ENCODE measurements at places on chromosomes 4 and X.

DNA sequence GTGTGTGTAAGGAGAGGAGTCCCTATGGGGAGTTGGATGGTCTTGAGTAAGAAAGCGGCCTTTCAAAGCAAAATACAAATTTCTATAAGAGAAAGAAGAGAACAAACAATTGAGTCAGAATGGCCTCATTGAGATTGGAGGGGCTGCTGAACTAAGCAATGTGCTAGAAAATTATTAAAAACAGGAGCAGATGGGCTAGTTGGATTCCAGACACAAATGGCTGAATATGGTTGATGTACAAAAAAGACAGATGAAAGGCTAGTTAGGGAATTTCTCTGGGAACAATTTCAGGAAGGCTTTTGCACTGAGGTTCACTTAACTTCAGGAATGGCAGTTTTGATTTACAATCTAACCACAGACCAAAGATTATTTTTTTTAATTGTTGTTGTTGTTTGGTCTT lies 1806.8 kb upstream of the TENM3 start:
- DNase-seq = no peak

GRCh38 chr4:123555807-123556273 lies 159.2 kb downstream of the SPRY1 start:
- no peak for DNase-seq

- DNase-seq = no peak
Measured at GRCh38 chr4:145498430-145498829, 16.8 kb downstream of the SMAD1 start.

- DNase-seq = no peak
Measured at GRCh38 chr4:177064116-177064515, 245.6 kb upstream of the NEIL3 start.

GRCh38 chr4:105714932-105715331 lies 6.3 kb downstream of the GSTCD start:
- no peak for DNase-seq

- no peak for DNase-seq
Measured at GRCh38 chrX:113833096-113834055, 750.5 kb upstream of the HTR2C start.

- no peak for DNase-seq
Measured at GRCh38 chr4:79917246-79917645, 155.8 kb downstream of the ANTXR2 start.

DNA sequence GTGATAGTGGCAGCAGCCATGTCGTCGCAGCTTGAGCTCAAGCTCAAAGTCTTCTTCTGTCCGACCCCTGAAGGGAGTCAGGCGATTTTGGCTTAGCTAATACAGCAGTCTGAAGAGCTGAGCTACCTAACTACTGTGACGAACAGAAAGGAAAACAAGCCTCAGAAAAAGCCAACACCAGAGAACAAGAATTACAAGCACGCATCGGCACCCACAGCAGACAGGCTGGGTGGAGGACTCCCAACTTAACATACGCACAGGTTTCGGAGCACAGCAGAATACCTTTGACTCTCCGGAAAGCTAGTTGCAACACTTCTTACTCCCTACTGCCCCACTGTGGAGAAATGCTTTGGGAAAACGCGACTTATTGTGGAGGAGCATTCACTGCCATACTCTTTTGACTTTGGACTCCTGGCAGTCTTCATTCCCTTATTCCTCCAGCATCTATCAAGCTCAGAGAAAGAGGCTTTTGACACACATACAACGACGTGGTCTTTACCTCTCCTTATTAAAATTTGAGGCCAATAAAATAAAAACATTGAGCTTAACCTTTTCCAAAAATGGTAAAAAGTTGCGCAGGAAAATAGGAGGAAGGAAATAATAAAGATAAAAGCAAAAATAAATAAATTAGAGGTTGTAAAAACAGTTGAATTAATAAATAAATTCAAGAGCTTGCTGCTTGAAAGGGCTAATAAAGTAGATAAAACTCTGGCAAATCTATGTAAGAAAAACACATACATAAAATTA lies 41.3 kb upstream of the GPC3 start:
- no peak for DNase-seq

- peak; percentile 69 for DNase-seq
Measured at GRCh38 chr4:39043861-39044363, 11.7 kb upstream of the TMEM156 start.

GRCh38 chr4:151801547-151802516 lies 41.0 kb upstream of the GATB start:
- peak; percentile 8 for DNase-seq

DNA sequence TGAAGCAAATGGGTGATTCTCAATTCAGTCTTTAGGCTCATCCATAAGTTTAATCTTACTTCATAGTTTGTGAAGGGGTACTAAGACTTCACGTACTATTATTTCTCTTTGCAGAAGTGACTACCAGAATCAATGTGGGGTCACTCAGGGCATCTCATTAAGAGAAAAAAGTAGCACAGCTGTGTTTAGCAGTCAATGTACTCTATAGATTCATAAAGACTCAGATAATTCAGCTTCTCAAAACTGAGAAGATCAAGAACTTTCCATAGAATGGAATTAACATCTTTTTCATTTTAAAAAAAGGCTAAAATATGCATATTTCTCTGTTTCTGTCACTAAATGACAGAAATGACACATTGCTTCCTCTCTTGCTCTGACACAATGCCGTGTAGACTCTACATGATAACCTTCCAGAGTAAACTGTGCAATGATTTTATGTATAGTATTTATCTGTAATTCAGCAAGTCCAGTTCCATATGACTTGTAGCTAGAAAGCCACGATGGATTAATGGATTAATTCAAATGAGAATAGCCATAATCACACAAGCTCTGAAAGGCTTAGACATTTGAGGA lies 20.3 kb upstream of the LSM6 start:
- no peak for DNase-seq

DNA sequence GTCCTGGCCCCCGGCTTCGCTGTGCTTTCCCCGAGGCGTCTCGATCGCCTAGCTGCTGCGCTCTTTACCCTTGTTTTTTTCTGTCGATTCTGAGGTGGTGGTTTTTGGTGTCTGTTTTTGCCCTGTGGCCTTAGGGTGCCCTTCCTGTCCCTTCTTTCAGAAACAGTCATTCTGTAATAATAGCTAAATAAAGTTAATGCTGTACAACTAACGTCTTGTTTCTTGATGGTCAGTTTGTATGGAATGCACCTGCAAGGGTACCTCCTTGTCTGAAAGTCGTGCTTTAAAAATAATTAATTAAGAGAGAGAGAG lies 686 bp downstream of the FIP1L1 start:
- no peak for DNase-seq

DNA sequence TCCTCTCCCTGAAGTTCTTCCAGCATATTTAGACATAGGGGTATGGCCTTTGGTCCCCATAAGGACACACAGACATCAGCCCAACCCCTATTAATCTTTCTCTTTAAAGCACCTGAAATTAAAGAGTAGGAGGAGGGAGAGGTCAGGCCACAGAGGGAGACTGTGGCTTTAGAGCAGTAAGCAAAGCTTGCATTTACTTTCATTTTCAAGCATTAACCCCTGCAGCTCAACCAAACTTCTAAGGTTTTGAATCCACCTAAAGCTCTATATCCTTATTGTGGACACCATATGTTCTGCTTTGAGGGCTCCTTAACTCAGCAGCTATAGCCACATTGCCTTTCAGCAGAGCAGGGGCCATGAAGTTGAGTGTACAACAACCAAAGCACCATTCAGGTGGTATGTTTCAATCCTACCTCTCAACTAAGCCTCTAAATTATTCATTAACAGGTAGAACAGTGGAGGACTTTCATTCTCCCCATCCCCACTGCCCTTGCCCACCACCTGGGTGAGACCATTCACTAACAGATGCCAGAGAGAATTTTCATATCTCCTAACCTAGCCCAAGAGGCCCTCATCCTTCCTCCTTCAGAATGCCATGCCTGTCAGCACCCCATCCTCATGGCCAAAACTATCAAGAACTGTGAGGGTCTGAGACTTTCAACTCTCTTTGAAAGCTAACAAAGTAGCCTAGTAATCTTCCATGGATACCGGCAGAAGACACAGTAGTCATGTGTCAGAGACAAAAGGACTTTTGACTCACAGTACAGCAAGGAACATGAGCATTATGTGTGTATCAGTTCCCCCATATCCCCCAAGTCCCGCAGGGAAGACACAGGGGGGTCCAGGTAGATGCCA lies 20.8 kb downstream of the LIN54 start:
- no peak for DNase-seq

- DNase-seq = no peak
Measured at GRCh38 chrX:24113181-24113580, 36.3 kb upstream of the ZFX start.

- no peak for DNase-seq
Measured at GRCh38 chrX:17475449-17476217, 100.6 kb downstream of the NHS start.

- no peak for DNase-seq
Measured at GRCh38 chr4:76550966-76551780, 116.1 kb downstream of the SHROOM3 start.

DNA sequence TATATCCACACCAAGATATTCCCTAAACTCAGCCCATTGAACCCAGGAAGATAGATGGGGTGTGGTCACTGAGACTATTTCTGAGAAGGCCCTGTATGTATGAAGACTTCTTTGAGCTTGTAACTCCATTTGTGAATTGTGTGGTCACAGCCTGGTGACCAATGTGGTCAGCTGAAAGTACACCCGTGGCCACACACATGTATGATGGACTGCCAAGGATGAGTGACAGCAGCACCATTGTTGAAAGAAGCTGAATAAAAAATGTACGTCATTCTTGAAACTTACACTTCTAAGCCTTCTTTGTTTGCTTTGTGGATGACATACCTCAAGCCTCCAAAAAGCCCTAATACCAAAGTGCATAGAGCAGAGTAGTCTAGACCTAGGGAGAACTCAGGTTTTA lies 581.4 kb downstream of the RAB28 start:
- DNase-seq = no peak

DNA sequence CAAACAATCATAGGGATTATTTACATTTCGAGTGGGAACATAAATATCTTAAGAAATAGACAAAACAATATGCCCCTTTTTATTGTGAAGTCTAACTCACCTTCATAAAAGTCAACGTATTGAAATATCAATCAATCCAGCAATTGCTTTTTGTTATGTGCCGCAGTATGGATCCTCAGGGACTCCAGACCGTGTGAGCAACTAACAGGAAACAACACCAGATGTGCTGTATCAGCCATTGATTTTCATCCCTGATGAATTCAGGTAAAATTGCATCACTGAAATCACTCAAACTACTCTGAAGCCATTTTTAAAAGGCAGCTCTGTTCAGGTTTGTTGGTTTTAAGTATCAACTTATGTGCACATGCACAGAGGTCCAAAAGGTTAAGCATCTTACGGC lies 197.3 kb upstream of the FAT1 start:
- DNase-seq = no peak

DNA sequence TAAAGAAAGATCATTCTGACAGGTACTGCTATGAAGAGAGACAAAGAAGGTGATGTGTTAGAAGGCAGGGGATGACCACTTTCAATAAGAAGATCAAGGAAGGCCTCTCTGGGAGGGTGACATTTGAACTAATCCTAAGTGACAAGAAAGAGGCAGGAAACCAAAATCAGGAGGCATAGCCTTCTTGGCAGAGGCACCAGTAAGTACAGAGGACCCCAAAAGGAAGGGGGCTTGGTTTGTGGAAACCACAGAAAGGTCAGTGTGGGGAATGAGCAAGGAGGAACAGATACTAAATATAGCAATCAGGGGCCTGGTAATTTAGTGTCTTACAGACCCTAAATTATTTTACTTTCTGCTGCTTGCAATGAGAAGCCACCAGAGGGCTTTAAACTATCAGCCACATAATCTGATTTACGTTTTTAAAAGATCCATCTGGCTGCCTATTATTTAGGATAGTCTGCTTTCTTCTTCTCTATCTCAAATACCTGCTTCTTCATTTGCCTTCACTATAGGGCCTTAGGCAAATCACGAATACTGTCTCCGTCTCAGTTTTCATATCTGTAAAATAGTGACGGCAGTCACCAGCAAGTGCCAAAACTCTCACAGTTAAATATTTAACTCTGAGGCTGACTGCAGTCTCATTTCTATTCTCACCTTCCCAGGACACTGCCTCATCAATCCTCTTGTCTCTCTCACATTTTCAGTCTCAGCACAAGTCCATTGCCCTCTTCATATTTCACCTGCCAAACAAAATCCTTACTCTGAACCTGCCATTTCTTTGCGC lies 16.7 kb downstream of the NR3C2 start:
- no peak for DNase-seq

- DNase-seq = no peak
Measured at GRCh38 chr4:95929448-95930064, 89.7 kb downstream of the PDHA2 start.
